Bladder microvascular endothelial cell (primary cell): ENCODE measurements at places on chromosomes 11 and 22. TPM values are rescaled to one million over a fixed set of nuclear protein-coding genes. Genes with fewer than 3 reads are reported as not detected.

CACNA1I gene
- not detected in 2 replicates for total RNA-seq

MTFP1 gene
- total RNA-seq = 24.1 and 35.5 TPM in 2 replicates

DEFB131B gene
- not detected in 2 replicates for total RNA-seq

COX8A gene
- total RNA-seq = 202 and 382 TPM in 2 replicates

INS gene
- not detected in 2 replicates for total RNA-seq

MS4A4A gene
- not detected in 2 replicates for total RNA-seq

PKP3 gene
- total RNA-seq = 0.06 and 0.16 TPM in 2 replicates

PGA3 gene
- not detected in 2 replicates for total RNA-seq

NAALAD2 gene
- 0.16 and 0.25 TPM in 2 replicates for total RNA-seq

IL10RA gene
- under 0.01 TPM in 1 of 2 replicates, not detected in the other for total RNA-seq

FOLR3 gene
- not detected in 2 replicates for total RNA-seq

OR51B4 gene
- total RNA-seq = not detected in 2 replicates

CABP4 gene
- total RNA-seq = 2.9 and 3.1 TPM in 2 replicates

CTSW gene
- under 0.01 TPM in 1 of 2 replicates, not detected in the other for total RNA-seq

ABTB2 gene
- total RNA-seq = 0.49 and 0.57 TPM in 2 replicates

PARVA gene
- 10.7 and 32.7 TPM in 2 replicates for total RNA-seq

PRSS23 gene
- total RNA-seq = 70.6 and 325 TPM in 2 replicates

OR52A5 gene
- not detected in 2 replicates for total RNA-seq

ARRB1 gene
- 116 and 301 TPM in 2 replicates for total RNA-seq

PIK3IP1 gene
- 14.7 and 27.9 TPM in 2 replicates for total RNA-seq

KLHL35 gene
- 1.5 and 1.6 TPM in 2 replicates for total RNA-seq

UPK3A gene
- total RNA-seq = not detected in 2 replicates

CBX7 gene
- 2.4 and 8.5 TPM in 2 replicates for total RNA-seq

CHRNA10 gene
- 0.16 and 0.94 TPM in 2 replicates for total RNA-seq

RPLP2 gene
- 246 and 250 TPM in 2 replicates for total RNA-seq

MS4A14 gene
- not detected in 2 replicates for total RNA-seq

SHANK2 gene
- under 0.01 and 0.38 TPM in 2 replicates for total RNA-seq
